ENCODE measurements at places on chromosomes 6 and 20.

- DNase-seq: no peak
Observed at GRCh38 chr6:106085692-106085983, 498 bp upstream of the PRDM1 start.

DNA sequence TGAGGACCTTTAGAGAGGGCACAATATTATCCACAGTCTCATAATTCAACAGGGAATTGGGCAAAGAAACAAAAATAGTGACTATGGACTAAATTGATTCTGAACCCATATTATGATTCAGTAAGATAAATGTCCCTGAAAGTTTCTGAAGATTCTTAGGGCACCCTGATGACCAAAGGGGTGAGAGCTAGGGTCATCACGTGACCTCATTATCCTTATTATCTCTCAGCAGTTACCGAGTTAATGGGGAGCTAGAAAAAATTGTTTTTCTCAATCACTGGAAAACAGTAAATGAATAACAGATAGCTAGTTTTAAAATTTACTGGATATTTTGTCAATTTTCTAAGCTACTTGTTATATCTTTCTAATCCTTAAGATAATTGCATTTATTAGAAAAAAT is 639.5 kb downstream of the PRKN start:
- no peak for DNase-seq

- no peak for DNase-seq
Observed at GRCh38 chr20:41316051-41316450, 1.5 kb downstream of the ZHX3 start.

- DNase-seq: no peak
Observed at GRCh38 chr20:48025661-48026060, 240.4 kb upstream of the SULF2 start.

- no peak for DNase-seq
Observed at GRCh38 chr20:46341074-46342009, 33.0 kb upstream of the CDH22 start.

All from stimulated activated CD4-positive, alpha-beta T cell treated with anti-CD3 and anti-CD28 coated beads, TNF-alpha, amount 100 ng/mL, for 1 hour (primary cell).